Stimulated activated CD4-positive, alpha-beta T cell treated with anti-CD3 and anti-CD28 coated beads, Interleukin-1b, Interleukin-23, amount 100 ng/mL, for 1 hour (primary cell): ENCODE measurements at places on chromosomes 3 and 15.

- no peak for DNase-seq
Measured at GRCh38 chr3:70833239-70833960, 521.0 kb upstream of the MDFIC2 start.

GRCh38 chr3:51500632-51501131, 867 bp upstream of the DCAF1 start:
- no peak for DNase-seq

GRCh38 chr15:66658044-66658443, 44.0 kb upstream of the SMAD6 start:
- DNase-seq = no peak

DNA sequence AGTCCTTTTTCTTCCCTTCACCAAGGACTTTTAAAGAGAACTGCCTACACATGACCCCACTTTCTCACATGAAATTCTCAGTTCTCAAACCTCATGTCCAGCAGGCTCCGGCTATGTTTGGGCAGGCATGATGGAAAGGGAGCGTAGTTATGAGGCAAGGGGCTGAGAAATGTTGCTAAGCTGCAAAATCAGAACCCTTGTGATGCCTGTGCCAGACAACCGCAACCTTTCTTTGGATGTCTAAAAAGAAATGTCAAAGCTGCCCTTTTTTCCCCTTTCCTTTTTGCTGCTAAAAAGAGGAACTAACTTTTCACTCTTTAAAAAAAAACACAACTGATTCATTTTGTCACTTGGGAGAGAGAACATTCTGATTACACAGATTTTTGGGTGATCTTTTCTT, 19.2 kb downstream of the GNB4 start:
- DNase-seq = no peak

- no peak for DNase-seq
Measured at GRCh38 chr15:29924750-29925149, 102.5 kb upstream of the TJP1 start.

- no peak for DNase-seq
Measured at GRCh38 chr3:57007521-57008460, 52.7 kb upstream of the SPATA12 start.

- no peak for DNase-seq
Measured at GRCh38 chr3:185409957-185410356, 47.0 kb downstream of the MAP3K13 start.

DNA sequence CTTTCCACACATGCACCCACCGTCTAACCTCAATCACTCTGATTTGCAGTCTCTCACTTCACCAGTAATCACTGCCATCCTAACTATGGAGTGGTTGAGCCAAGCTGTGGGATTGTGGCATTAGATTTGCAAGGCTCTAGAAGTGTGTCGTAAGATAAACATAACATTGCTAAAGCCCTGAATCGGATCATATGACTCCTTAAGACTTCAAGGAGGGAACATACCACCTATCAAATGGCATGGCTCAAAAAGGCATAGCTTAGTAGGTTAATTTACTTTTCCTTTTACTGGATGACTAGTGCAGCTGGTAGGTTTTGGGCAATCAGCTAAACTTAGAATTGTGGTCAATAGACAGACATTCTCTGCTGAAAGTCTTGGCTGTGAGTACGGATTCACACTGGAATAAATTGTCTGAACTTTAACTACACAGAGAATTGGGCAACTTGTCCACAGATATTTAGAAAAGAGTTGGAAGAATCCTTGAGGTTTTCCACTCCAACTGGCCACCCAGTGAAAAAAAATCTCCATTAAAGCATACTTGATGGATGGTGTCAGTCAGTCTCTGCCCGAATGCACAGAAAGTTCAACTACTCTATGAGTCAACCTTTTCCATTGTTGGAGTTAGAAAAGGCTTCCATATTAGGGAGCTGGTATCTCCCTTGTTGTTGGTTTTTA, 476.7 kb upstream of the CBLB start:
- DNase-seq = no peak

DNA sequence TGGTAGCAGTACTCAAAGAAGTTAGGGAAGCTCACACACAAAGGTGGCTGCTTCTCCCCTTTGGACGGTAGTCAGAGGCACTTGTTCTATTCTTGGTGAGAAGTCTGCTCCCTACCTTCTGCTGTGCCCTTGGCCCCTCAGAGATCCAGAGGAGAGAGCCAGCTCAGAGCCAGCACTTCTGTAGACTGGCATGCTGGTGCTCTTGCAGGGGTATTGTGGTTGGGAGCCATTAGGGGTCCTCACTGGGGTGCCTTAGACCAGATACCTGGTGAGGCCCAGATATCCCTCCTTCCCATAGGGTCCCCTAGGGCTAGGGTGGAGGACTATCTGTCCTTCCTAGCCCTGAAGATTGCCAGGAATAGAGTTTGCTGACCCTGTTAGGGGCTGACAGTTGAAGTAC, 140.6 kb downstream of the EEFSEC start:
- no peak for DNase-seq

GRCh38 chr3:11480663-11481298, 162.9 kb downstream of the VGLL4 start:
- DNase-seq = no peak

GRCh38 chr3:31671976-31672375, 139.3 kb downstream of the STT3B start:
- DNase-seq = no peak

GRCh38 chr3:63344661-63345060, 66.6 kb downstream of the SYNPR start:
- DNase-seq = no peak

DNA sequence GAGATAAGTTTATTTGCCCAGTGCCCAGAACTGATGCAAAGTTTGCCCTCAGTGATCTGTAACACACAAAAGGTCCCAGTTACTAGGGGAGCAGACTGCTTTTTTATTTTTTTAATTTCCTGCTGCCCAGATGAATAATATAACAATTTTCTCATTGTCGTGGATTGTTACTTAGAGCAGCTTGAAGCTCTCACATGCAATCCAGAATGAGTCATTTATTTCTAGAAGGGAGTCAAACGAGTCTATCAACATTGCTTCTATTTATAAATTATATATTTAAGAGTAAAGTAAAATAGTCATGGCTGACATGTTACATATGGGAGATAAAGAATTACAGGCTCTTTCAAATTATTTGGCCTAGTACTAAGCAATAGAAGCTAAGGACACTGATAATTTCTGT, 41.3 kb downstream of the MEIS2 start:
- no peak for DNase-seq

- no peak for DNase-seq
Measured at GRCh38 chr3:196726788-196727675, 12.6 kb upstream of the PAK2 start.

- no peak for DNase-seq
Measured at GRCh38 chr3:173255555-173255954, 114.5 kb upstream of the SPATA16 start.

- DNase-seq = no peak
Measured at GRCh38 chr3:111568911-111569310, 26.2 kb downstream of the ZBED2 start.

DNA sequence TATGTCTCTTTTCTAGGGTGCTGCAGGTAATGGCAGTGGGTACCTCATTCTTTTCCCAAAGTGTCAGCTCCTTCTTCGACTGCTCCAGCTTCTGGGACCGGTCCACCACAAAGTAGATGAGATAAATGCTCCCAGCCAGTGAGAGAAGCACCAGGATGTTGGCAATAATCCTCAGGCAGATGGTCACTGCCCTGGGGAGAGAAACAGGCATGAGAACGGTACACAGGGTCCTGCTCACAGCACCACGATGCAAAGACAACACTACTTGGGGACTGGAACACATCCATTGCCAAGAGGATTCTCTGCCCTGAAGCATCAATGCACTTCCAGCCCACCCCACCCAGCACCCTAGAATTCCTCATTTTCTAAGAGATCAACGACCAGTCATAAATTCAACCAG, 22.4 kb downstream of the TMC3 start:
- no peak for DNase-seq

DNA sequence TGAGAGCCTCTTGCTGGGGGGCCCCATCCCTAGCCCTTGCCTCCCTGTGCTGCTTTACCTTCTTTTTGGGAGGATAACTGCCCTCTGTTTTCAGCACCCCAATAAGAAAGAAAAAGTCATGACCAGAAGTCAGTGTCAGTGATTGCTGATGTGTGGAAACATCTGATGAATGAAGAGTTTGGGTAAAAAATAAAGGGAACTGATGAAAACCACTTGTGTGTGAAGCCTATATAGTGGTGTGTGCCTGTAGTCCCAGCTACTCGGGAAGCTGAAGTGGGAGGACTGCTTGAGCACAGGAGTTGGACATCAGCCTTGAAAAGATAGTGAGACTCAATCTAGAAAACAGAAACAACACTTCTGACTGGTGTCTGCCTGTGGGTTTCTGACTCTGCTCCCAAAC, 9.8 kb upstream of the CELSR3 start:
- no peak for DNase-seq

DNA sequence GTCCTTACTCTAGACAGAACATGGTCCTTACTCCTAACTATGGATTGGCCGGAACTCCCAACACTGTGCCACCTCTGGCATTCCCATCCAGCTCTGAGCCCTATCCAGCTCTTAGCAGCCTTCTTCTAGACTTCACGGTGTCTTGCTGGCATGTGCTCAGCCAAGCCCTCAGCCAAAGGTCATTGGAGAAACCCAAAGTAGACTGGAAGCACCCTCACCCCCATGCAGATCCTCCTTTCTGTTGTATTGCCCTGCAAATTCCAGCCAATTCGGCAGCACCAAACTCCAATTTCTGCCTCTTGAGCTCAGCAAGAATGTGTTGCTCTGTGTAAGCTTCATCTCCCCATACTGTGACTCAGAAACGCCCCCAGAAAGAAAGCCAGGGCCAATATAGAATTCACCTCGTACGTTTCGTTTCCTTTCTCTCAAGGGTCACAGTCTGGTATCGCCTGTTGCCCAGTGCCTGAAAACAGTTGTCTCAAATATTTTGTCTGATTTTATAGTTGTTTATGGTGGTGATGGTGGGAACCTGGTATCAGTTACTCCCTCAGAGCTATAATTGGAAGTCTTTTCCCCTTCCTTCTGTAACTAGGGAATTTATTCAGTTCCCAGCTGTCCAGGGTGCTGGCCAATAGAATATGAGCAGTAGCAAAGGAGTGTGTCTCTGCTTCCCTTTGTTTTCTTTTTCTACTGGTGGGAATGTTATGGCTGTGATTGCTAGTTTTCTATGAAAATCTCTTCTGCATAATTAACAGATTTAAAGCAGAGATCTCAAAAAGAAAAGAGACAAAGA, 28.4 kb upstream of the EPHB3 start:
- DNase-seq = no peak

GRCh38 chr3:124768812-124769211, 38.6 kb downstream of the UMPS start:
- no peak for DNase-seq

- DNase-seq = no peak
Measured at GRCh38 chr3:129663045-129663446, 56.6 kb upstream of the PLXND1 start.

DNA sequence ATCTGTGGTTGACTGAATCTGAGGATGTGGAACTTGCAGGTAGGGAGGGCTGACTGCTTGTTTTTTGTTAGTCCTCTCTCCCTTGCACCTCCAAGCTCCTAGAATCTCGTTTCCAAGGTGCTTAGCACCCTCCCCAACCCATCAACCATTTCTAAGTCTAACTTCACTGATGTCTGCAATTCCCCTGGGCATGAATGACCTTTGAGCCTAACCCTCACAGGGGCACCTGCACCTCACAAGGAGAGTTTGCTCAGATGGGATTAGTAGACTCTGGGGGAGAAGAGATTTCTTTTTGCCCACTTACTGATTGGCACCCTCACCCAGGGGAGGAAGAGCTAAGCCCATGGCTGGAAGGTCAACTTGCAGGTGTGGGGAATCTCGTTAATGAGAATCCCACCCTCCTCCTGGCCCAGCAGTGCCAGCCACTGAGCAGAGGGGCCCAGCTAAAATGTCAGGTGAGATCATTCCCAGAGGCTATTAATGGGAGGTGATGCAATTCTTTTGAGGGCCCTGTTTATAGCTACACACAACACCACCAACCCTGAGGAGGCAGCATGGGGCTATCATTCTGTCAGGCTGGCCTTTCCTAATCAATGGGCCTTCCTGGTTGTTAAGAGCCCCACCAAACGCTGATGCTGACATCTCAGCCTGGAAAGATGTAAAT, 81.6 kb upstream of the HERC1 start:
- no peak for DNase-seq

DNA sequence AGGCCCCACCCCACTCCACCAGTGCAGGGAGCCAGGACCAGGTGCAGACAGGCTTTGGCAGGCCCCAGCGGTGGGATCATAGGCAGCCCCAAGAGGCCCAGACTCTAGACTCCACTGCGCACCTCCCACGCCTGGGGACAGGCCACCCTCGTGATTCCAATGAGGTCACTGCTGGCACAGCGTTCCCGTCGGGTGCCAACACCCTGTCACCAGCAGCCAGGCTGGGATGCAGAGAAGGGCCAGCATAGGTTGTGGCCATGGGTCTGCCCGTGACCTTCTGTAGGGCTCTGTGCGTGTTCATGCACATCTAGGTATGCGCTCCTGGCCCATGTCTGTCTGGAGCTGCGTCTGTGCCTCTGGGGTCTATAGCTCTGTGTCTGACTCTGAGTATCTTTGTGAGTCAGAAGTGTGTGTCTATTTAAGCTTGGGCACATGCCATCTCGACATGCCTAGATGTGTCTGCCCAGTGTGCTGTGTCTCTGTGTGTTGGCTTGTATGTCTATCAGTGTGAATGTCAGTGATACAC, 13.0 kb downstream of the VIPR1 start:
- no peak for DNase-seq

DNA sequence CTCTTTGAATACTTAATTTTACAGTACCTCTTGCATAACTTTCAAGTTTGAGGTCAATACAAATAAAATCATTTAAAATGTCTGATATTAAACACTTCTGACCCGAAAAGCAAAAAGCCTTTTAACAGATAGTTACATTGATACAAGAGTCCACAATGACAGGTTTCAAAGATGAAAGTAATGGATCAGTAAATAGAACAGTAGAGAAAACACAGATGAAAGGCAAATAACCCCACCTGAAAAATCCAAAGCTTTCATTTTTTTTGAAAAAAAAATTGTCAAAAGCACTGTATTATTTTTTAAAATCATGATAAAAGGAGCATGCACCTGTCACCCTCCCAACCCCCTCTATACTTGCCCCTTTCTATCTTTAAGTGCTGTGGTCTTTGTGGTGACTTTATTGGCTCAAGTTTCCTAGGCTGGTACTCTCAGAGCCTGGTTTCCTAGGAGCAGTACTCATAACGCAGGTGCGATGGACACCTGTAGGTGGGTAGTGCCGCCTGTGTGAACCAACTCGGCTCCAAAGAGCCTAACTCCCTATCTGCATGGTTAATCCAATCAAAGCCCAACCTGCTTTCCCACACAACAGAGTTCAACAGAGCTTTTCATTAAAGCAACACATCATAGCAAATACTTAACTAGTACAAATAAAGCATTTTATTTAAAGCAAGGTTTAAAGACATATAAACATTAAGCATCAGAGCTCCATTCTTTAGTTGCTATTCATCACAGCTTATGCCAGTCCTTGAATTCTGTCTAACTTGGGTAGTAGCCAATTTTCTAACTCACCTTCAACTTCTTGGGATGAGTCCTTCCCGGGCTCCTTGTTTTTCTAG, 32.2 kb downstream of the LIPC start:
- DNase-seq = no peak

- DNase-seq = no peak
Measured at GRCh38 chr3:45026957-45027356, 854 bp downstream of the CLEC3B start.
